AG20443 (cell line): ENCODE measurements at places on chromosomes 16 and 17.

DNA sequence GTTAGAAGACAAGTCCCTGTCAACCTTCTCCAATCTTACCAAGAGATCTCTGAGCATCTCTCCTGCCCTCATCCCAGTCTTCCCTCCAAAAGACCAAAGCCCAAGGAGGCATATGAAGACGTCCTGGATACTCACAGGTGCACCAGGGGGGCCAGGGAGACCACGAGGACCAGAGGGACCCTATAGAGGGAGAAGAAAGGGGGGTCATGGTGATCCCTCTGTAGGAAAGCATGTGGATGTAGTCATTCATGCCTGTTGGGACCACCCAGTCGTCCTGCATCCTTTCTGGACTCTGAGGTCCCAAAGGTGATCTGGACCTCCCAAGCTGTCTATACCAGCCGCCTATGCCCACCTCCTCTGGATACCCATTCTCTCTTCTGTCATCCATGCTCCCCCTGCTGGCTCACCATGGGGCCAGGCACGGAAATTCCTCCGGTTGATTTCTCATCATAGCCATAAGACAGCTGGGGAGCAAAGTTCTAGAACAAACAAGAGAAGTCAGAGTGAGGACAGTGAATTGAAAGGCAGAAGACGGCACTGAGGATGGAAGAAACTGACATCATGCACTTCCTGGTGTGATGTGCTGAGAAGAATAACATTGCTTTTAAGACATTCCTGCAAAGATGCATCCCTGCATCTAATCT, 3.3 kb downstream of the COL1A1 start:
- no peak for DNase-seq

DNA sequence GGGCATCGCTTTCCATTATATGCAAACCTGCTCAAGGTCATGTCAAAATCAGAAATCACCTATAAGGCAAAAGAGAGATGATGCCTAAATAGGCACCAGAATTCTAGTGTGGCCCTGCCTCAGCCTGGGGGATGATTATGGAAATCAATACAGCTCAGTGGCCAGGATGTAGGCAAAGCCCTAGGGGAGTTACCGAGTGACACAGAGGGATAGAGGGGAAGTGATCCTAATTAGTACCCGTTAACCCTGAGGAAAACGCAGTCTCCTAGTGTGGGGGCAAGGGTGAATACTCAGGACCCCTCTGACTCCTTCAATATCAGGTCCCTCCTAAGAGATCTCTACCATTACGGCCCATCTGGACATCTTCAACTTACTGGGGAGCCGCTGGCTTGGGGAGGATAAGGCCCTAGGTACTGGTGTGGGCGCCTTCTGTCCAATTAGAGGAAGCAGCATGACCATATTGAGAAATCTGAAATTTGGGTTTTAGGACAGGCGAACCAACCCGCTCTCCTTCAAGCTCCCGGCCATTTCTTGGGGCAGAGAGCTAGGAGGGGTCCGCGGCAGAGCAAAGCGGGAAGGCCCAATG, 725 bp downstream of the NT5C3B start:
- peak; percentile 49 for DNase-seq

GRCh38 chr16:88995746-88996535, 18.9 kb upstream of the CBFA2T3 start:
- no peak for DNase-seq

DNA sequence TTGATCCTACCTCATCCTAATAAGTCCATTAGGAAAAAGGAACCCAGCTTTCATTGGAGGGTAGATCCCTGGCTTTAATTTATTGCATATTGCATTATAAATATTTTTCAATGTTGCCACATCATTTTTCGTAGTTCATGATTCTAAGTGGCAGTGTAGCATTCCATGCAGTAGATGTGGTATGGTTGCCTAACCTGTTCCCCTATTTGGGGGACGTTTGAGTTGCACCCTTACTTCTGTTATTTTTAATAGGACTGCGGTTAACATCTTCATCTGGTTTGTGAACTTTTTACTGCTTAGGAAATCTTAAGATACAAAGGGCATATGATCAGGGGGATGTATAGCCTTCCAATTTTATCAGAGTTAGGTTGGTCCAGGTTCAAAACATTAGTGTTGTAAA, 5.4 kb downstream of the SCPEP1 start:
- DNase-seq: no peak

GRCh38 chr17:75020331-75021110, 8.1 kb downstream of the MRPL58 start:
- DNase-seq: no peak

- no peak for DNase-seq
These were observed 79.7 kb downstream of the KSR1 start for GRCh38 chr17:27535975-27536374.

DNA sequence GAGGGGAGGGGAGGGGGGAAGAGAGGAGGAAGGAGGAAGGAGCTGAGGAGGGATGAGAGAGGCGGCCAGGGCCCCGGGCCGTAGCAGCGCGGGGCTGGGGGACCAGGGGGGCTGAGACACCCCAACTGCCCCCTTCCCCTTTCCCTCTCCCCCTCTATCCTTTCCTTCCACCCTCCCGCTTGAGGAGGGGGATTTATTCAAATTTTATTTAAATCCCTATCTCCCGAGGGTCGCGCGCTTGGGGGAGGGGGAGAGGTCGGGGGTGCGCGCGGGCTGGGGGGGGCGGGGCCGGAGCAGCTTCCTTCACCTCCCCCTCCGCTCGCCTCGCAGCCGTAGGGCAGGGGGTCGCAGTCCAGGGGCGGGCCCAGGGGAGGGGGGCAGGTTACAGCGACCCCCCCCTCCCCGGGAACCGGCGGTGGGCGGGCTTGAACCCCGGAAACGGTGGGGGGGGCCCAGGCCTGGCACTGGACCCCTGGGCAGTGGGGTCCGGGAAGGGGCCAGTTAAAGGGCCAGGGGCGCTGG, at the start of gene FBXL19:
Gene FBXL19 (plus strand): TSS at position 19 of the 522 bp plus-strand sequence. CDS start 2,183 bp downstream, outside the sequence.
- peak; percentile 26 for DNase-seq

- DNase-seq: no peak
These were observed 10.9 kb downstream of the SLC35G3 start for GRCh38 chr17:35183332-35183731.

GRCh38 chr16:74296432-74297144, at the start of gene PSMD7:
TSS of gene PSMD7 (plus strand) at chr16:74296814. CDS start at chr16:74296915, 101 bp downstream.
- DNase-seq: peak; percentile 96

GRCh38 chr16:51343411-51343810, 192.3 kb upstream of the SALL1 start:
- no peak for DNase-seq

DNA sequence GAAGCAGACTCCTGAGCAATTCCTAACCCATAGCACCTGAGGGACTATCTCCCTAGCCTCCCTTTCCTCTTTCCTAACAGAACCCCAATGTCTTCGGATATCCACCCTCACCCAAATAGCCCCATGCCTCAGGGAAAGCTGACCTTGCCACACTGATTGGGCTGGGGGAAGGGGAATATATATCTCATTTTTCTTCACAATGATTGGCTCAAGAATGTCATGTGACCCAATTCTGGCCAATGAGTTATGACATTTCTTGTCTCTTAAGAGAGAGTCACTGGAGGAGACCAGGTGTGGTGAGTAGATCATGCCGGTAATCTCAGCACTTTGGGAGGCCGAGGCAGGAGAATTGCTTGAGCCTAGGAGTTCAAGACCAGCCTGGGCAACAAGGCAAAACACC, 71.9 kb upstream of the NLK start:
- DNase-seq: no peak

GRCh38 chr17:40264458-40265185, 23.1 kb upstream of the CDC6 start:
- no peak for DNase-seq

GRCh38 chr16:49837688-49838410, 18.1 kb downstream of the ZNF423 start:
- no peak for DNase-seq

DNA sequence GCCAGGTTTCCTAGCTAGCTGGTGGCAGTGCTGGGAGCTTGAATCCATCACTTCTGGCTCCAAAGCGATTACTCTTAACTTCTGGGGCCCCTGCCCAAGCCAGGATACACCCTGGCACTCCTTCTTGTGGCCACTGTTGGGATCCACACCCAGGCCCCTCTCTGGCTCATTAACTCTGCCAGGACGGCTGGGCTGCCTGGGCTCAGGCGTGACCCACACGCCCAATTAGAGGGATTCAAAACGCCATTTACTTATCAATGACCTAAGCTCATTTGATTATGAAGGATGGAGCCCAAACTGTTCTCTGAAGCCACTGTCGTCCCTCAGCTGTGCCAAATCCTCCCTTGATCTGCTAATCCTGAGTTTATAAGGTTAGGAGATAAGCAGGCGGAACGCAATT, 79.7 kb upstream of the BRD7 start:
- no peak for DNase-seq

GRCh38 chr17:77618731-77619130, 339.8 kb upstream of the TNRC6C start:
- DNase-seq: no peak

- DNase-seq: no peak
These were observed 3.4 kb downstream of the LYRM1 start for GRCh38 chr16:20903899-20904506.

DNA sequence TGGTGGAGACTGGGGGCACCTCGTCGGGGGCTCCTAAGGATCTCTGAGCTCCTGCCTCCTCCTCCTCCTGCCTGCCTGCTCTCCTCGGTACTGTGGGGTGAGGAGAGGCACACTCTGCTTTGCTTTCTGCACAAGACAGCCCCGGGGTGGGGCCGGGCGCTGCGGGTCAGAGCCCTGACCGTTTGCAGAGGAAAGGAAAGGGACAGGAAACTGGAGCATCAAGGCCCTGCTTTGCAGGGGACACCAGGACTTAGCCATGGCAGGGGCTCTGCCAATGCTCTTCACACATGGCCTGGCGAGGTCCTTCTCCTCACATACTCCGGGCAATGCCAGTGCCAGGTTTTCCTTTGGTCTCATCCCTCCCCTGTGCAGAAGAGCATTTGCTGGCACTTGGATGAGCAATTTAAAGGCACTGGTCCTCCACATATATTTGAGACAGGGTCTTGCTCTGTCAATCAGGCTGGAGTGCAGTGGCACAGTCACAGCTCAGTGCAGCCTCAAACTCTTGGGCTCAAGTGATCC, 23.8 kb upstream of the DOC2B start:
- DNase-seq: no peak

DNA sequence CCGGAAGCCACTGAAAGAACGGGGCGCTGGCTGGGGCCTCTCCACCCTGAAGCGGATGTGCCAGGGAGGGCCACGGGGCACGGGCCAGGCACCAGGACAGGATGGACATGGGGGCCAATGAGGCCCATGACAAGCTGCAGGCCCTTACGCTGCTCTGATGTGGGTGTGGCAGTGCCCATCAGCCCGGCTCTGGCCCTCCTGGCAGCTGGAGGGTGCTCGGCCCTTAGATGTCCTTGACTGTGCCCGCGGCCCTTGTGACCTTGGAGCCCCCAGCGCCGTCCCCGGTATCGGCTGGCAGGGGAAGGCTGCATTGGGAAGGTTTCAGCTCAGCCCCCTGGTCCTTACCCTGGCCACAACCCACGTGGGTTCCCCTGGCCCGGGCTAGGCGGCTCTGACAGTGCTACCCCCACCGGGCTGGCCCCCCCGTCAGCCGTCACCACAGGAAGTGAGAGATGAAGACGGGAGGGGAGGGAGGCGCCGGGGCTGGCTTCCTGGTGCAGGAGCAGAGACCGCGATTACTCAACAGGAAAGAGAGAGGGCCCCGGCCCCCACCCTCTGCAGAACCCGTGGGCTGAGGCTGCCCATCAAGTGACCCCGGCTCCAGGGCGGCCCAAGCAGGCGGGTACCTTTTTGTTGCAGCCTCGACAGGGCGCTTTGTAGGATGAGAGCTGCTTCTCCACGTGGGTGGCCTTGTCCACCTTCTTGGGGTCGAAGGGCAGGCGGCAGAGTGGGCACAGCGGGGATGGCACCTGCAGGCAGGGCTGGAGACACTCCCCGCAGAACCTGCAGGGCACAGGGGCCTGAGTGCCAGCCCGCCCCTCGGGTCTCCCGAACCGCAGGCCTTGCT, 5.3 kb downstream of the RNF166 start:
- peak; percentile 56 for DNase-seq

DNA sequence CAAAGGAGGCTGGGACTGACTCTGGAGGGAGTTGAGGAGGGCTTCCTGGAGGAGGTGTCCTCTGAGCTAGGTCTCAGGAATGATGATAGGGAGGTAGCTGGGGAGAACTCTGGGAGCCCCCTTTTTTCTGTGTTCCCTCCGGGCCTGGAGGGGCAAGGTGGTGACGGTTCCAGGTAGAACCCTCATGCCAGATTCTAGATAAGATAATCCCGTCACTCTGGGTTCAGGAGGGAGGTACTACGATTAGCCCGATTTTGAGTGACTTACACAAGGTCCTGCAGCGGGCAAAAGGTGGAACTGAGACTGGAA, 18.7 kb upstream of the ADGRG3 start:
- DNase-seq: no peak

GRCh38 chr17:33680472-33680871, 387.4 kb upstream of the ASIC2 start:
- DNase-seq: no peak

DNA sequence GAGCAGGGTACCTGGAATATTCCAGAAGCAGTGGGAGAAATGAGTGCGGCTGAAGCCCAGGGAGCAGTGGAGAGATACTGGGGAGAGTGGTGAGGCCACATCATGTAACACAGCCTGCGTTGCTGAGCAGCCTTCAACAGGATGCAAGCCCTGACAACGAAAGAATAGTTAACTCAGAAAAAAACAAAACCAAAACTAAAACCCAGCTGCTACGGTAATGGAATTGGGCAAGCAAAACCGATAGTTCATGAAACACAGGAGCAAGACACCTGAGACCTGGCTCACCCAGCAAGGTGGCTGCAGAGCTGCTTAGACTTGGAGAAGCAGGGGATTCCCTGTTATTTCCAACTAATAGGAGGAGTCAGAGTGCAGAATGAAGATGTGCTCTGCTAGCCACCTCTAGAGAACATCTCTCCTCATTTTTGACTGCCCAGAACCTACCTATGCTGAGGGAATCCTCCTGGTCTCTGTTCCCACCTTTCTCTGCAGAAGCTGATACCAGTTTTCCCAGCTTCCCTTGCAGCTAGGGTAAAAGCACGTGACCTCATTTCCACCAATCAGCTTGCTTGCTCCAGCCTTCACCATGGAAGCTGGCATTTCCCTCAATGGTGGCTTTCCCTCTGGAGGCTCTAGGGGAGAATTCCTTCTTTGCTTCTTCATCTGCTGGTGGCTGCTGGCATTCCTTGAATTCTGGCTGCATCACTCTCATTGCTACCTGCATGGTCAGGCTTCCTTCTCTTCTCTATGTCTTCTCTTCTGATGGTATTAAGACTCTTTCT, 59.4 kb upstream of the XYLT1 start:
- no peak for DNase-seq

GRCh38 chr16:86798247-86799041, 220.1 kb downstream of the FOXL1 start:
- peak; percentile 35 for DNase-seq
